CD4-positive, alpha-beta T cell treated with Interleukin-15 for 4 hours (primary cell): ENCODE measurements at places on chromosomes 2 and 18.

DNA sequence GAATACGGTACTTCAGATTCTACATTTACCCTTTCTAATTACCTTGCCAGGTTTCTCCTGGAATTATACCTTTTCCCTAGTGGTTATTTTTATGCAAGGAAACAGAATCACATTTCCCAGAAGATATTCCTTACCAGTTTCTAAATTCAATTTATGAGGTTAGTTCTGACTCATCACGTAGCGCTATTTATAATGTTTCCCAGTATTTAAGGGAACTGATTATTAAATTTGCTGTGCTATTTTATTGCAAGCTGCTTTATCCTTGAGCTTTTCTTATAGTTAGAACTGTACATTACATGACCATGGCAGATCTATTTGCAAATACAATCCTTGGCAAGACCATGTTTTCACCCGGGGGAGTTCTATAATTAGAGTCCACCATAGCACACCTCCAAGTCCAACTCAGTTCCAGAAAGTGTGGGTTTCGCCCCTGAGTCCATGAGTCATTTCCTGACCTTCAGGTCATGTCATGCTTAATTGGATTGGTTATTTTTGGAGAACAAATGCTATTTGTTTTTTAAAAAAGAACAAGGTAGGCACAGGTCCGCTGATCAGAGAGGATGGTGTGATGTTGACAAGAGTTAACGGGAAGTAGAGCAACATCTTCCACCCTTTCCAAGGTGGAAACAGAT is 126.6 kb downstream of the ZNF532 start:
- no peak for DNase-seq

DNA sequence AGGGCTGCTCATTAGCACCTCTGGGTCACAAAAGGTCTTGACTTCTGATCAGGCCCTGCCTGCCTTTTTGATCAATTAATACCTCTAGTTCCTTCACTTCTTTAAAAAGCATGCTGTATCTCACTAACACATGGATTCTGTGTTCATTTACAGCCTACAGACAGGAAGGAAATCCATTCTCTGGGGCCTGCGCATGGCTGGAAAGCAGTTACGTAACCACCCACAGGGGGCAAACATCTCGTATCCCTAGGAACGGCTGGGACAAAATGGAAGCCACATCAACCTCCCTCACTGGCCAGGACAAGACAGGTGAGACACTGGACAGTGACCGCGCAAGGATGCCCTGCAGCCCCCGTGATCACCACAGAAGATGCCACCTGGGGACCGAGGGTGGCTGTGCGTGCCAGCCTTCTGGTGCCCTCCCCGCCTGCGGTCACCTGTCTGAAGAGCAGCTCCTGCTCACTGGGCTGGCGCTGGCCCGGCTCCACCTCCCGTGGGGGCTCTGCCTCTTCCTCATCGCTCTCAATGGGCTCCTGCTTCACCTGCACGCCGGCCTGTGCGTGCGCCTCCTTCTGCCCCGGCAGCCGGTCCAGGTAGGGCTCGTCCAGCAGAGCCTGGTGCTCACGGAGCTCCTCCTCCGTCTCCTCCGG is 266.9 kb downstream of the TWIST2 start:
- no peak for DNase-seq

GRCh38 chr2:3316456-3317276 is 61.0 kb downstream of the EIPR1 start:
- no peak for DNase-seq

DNA sequence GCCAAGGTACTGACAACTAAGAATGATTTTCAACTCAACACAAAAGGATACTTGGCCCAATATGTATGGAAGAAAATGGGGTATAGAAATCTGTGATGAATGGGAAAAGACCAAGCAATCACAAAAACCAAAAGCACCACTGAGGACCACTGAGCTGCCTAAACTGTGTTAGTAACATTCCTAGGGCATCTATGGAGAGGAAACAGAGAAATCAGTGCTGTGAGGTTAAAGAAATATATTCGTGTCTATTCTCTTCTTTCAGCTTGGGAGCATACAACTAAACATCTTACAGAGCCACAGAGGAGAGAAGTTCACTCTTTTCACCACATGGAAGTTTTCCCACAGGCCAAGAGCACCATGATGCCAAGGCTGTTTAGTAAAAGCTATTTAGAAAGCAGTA is 47.3 kb upstream of the CALCRL start:
- DNase-seq = no peak

GRCh38 chr2:152200101-152200500 is 24.5 kb upstream of the STAM2 start:
- no peak for DNase-seq

DNA sequence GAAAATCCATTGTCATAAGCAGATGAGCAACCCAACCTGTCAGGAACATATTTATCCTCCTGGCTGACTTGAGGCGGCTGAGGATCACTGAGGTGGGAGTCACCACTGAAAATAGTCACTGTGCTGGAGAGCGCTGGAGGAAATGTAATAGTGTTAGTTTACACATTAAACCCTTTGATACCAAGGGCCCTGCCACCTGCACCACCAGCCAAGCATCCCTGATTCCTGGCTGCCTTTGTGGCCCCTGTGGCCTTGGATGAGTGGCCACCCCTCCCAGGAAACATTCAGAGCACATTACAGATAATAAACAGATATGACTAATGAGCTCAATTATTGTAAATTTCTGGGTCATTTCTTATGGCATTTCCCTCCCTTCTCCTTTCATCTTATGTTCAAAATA is 105.9 kb downstream of the LYPD1 start:
- no peak for DNase-seq

DNA sequence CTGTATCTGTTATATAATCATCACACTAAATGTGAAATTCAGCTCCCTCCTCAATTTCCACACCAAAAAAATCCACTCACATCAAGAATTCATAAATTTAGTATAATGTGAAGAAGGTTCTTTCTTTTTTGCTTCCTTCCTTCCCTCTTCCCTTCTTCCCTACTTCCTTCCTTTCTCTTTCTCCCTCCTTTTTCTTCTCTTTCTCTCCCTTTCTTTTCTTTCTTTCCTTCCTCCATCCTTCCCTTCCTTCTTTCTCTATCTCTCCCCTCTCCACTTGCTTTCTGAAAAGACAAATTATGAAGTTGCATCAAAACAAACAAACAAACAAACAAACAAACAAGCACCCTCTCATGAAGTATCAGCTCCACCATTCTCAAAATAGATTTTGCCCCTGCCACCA is 290.0 kb downstream of the PDE11A start:
- DNase-seq = no peak

GRCh38 chr2:177711483-177712265 is 319.1 kb downstream of the AGPS start:
- no peak for DNase-seq

DNA sequence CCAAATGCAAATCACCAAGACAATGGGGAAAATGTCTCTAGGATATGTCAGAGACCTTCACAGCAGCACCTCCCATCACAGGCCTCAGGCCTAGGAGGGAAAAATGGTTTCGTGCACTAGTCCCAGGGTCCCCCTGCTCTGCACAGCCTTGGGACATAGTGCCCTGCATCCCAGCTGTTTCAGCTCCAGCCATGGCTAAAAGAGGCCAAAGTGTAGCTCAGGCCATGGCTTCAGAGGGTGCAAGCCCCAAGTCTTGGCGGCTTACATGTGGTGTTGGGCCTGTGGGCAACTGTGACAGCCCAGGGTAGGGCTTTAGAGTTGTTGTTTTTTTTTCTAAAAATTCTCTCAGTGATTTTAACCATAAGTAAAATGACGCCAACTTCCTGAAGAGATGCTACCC is 25.5 kb upstream of the SOCS6 start:
- DNase-seq = no peak

DNA sequence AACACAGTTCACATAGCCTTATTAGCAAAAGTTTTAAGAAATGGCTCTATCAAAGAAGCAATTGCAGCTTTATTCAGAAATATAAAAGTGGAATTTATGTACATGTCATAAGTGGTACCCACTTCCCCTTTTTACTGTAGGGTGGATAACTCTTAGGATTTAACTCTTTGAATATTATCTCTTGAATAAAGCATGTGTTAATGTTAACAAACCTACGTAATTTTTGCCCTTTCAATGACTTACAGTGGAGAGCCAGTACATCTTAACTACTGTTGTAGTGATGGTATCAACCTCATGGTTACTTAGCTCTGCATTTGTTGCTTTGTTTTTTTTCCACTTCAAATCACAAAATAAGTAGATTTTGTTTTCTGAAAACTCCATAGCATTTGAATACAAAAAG is 8.8 kb downstream of the NABP1 start:
- DNase-seq = no peak

- no peak for DNase-seq
These were observed 12.6 kb upstream of the NCK2 start for GRCh38 chr2:105732101-105732500.

- DNase-seq = no peak
These were observed 14.3 kb downstream of the PAX3 start for GRCh38 chr2:222284466-222284865.

- DNase-seq = no peak
These were observed 589 bp upstream of the DAW1 start for GRCh38 chr2:227870710-227871374.

GRCh38 chr18:34932792-34933466 is 108.3 kb upstream of the MAPRE2 start:
- DNase-seq = no peak

DNA sequence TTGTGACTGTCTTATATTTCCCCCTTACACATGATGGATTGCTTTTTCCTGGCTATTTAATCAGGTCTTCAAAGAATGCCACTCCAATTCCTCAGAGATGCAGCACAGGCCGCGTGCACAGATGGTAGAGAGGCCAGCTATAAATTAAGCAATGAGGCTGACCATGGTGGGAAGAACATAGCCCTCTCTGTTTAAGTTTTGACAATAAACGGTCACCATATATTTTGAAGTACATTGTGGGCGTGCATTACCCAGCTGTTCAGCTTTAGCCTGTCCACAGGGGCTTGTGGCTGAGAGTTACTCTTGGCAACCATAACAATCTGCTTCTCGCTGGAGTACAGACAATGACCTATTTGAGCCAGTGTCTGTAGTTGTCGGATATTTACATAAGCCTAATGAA is 730.8 kb downstream of the DCC start:
- DNase-seq = no peak

DNA sequence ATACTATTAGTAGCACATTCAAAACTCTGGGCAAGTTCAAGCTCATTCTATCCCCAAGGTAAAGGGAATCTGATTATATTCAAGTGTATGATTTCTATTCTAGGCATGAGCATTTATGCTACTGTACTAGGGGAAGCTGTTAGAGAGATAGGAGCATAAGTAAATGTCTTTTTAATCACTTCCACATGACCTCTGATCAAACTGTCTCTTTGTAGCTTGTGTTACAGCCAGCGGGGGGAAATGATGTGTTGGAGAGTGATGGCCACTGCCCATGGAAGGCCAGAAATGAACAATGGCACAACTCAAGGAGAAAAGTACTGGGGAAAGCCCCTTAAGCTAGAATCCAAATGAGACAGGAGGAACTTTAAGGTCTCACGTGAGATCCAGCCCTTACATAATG is 894.9 kb upstream of the CDH2 start:
- DNase-seq = no peak

DNA sequence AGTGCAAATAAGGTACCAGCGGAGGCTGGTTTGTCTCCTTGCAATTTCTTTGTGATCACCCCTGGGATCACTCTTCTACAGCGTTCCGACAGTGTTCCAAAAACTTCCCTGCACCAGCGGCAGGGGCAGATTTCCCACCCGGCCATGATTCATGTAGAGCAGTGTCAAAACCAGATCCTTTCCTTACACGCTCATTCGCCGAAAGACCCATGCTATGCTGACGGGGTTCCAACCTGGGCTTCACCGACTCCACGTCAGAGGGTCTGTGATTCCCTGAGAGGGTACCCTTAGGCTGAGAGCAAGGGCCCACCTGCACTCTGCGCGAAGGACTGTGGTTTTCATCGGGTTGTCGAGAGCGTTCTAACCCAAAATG is 423 bp upstream of the TTC27 start:
- DNase-seq = no peak

GRCh38 chr2:215338883-215339679 is 27.2 kb downstream of the ATIC start:
- no peak for DNase-seq

DNA sequence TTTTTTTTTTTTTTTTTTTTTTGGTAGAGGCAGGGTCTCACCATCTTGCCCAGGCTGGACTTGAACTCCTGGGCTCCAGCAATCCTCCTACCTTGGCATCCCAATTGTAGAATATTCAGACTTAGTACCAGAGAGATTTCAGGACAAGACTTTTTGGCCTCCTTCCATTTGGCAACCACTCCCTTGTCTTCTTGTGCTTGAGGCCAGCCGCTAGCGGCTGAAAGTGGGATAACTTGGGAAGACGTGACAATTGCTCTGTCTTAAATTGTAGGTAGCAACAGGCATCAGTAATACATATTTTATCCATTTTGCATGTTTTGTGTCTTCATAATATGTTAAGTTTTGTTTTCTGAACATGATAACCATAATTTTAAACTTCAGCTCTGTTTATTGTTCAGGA is 53.3 kb upstream of the TTN start:
- DNase-seq = no peak

- no peak for DNase-seq
These were observed 121.4 kb downstream of the ASXL3 start for GRCh38 chr18:33699372-33699771.

DNA sequence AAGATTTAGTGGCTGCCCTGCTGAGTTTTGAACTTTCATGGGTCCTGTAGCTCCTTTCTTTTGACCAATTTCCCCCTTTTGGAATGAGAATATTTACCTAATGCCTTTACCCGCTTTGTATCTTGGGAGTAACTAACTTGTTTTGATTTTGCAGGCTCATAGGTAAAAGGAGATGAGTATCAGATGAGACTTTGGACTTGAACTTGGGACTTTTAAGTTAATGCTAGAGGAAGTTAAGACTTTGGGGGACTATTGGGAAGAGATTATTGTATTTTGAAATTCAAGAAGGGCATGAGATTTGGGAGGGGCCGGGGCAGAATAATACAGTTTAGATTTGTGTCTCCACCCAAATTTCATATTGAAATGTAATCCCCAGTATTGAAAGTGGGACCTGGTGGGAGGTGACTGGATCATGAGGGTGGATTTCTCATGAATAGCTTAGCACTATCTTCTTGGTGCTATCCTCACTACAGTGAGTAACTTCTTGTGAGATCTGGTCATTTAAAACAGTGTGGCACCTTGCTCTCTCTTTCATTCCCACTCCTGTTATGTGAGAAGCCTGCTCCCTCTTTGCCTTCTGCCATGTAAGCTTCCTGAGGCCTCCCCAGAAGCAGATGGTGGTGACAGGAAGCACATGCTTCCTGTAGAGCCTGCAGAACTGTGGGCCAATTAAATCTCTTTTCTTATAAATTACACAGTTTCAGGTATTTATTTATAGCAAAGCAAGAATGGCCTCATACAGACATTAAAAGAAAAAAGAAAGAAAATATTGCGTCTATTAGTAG is 6.1 kb downstream of the ADI1 start:
- no peak for DNase-seq

DNA sequence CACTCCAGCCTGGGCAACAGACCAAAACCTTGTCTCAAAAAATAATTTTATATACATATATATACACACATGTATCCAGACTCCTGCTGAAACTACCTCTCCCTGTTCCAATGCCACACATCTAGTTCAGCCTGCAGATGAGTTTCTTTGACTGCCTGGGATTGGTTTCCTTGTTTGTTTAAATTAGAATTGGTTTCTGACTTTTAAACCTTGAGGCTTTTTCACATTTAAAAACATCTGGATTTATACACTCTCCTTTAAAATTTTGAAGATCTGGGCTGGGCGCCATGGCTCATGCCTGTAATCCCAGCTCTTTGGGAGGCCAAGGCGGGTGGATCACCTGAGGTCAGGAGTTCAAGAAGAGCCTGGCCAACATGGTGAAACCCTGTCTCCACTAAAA is 21.8 kb upstream of the CXCR1 start:
- no peak for DNase-seq
